ENCODE measurements at places on chromosomes 16 and 17. TPM values are rescaled to one million over a fixed set of nuclear protein-coding genes. Genes with fewer than 3 reads are reported as not detected.

The ARHGDIG gene
- total RNA-seq, result not detected

The EIF3CL gene
- 220 TPM for total RNA-seq

DNA sequence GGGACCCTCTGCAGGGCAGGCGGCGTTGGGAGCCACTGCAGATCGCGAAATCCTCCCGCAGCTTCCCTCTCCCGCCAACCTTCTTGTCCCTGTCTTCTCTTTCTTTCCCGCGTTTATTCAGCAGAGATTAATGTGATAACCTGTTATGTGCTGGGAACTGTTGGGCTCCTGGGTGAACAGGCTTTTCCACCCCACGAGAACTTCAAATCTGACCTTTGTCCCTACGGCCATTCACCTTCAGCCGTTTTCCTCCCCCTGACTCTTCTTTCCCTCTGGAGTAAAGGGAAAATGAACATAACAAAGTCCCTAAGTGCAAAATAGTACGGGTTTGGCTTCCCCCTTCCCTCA, 15.2 kb upstream of the KPNA2 start:
- no peak for DNase-seq
- H3K36me3 ChIP-seq, result no peaks in the 10 kb centered on the region
- H3K27ac ChIP-seq, result peak overlapping the region; percentile 77
- peaks cover 4% of the 10 kb centered on the region for H3K4me1 ChIP-seq
- peak overlapping the region; percentile 27 for H3K4me3 ChIP-seq

DNA sequence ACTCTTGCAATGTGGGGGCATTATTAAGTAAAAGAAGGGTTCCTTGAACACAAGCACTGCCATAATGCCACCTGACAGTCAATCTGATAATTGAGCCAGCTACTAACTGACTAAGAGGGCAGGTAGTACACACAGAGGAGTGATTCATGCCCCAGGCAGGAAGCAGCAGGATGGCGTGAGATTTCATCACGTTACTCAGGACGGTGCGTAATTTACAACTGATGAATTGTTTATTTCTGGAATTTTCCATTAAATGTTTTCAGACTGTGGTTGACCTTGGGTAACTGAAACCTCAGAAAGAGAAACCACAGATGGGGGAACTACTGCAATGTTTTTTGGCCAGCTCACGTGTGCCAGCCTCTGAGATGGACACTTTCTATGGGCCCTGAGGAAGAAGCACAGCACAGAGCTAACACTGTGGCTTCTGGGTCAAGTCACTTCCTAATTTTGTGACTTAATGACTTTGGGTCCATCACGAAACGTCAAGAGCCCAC, 46.7 kb downstream of the C17orf67 start:
- no peaks in the 10 kb centered on the region for H3K4me1 ChIP-seq
- no peak overlapping the region for H3K4me3 ChIP-seq
- DNase-seq, result peak; percentile 6
- H3K27me3 ChIP-seq, result no peaks in the 10 kb centered on the region

The SLC6A2 gene
- total RNA-seq, result not detected

DNA sequence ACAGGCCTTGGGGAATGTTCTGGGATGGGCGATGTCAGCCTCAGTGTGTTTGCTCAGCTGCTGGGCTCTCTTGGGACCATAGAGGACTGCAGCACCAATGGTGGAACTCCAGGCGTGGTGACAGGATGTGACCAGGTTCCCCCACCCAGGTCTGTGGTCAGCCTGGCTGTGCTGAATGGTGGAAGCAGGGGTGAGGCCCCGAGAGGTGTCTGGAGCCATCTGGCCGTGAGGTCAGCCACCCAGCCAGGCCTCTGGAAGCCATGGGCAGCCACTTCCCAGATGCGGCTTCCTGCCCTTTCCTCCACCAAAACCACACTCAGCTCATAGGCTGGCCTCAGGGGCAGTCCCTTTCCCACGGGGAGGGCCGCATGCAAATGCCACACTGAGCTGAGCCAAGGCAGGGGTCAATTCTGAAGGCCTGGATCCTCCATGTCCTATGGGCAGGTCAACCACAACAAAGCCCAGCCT, 7.8 kb upstream of the MAPK7 start:
- DNase-seq, result no peak
- H3K27me3 ChIP-seq, result no peaks in the 10 kb centered on the region
- H3K27ac ChIP-seq, result no peak overlapping the region

DNA sequence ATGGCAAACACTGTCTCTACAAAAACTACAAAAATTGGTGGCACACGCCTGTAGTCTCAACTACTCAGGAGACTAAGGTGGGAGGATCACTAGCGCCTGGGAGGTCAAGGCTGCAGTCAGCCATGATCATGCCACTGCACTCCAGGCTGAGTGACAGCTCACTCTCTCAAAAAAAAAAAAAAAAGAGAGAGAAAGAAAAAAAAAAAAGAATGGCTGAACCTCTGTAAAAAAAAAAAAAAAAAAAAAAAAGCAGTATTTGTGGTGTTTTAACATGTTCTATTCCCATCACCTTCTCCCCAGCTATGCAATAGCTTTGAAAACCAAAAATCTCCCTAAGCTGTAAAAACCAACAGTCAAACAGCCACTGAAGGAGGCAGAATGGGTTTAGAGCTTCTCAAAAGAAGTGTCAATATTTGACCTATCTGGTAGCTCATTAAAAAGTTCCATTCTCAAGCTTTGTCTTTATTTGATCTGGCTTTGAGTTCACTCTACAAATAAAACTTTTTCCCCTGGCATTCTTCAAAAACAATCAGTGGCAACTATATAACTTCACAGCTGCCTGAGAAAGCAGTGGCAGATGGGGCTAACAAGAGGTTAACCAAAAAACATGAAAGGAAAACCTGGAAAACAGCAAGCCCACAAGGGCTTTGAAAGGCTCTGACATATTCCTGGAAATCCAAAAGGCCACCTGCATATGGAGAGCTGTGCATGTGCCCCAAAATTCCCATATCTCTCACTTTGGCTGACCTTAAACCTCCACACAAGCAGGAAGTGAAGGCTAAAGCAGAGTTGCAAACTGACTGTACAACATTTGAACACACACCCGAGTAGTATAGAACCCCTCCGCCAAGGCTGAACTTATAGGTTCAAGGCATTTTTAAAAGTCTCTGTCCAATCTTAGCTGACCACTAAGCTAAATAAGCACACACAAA, 36.0 kb downstream of the USP32 start:
- peaks cover 7% of the 10 kb centered on the region for H3K4me1 ChIP-seq
- no peak overlapping the region for H3K27ac ChIP-seq
- DNase-seq, result no peak
- H3K4me3 ChIP-seq, result no peak overlapping the region
- H3K27me3 ChIP-seq, result no peaks in the 10 kb centered on the region
- H3K36me3 ChIP-seq, result no peaks in the 10 kb centered on the region

GRCh38 chr17:50272246-50272645, 2.0 kb upstream of the TMEM92 start:
- no peak overlapping the region for H3K27ac ChIP-seq
- peaks cover 11% of the 10 kb centered on the region for H3K4me1 ChIP-seq
- H3K36me3 ChIP-seq, result no peaks in the 10 kb centered on the region
- peaks cover 6% of the 10 kb centered on the region for H3K27me3 ChIP-seq
- DNase-seq, result no peak
- no peak overlapping the region for H3K4me3 ChIP-seq

The CA5A gene
- total RNA-seq, result not detected

DNA sequence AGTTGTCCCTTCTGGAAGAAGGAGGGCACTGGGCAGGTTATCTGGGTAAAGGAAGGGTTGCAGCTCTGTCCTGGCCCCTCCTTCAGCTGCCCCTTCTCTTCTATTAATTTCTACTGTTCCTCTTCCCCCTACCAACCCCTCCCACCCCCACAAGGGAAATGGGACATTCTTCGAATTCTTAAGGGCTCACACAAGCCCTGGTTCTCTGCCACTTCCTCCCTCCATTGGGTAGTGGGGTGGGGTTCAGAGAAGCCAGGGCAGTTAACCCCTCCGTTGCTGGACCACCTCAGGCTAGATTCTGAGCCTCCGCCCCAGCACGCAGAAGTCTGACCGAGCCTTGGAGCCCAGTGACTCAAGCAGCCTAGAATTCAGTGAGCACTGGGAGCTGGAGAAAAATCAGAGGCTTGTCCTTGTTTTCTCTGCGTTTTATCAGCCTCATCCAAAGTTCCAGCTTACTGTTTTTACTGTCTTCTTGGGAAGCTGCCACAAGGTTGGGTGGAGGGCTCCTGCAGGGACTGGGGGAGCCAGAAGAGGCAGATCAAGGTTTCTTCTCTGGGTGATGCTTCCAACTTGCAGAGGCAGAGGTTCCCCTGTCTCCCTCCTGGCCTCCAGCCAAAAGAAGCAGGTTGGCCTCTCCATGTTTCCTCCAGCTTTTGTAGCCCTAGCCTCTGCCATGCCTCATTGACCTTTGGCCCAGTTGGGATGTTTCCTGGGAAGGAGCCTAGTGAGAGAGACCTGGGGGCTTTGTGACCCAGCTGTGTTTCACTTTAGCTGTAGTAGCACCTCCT, 10.2 kb downstream of the LASP1 start:
- H3K36me3 ChIP-seq, result no peaks in the 10 kb centered on the region
- peaks cover 79% of the 10 kb centered on the region for H3K4me1 ChIP-seq
- DNase-seq, result peak; percentile 73
- H3K4me3 ChIP-seq, result no peak overlapping the region

The MT1H gene
- 62.8 TPM for total RNA-seq

The VTN gene
- total RNA-seq, result 0.33 TPM

GRCh38 chr17:77370586-77370985, 229.8 kb downstream of the SEC14L1 start:
- no peak overlapping the region for H3K4me3 ChIP-seq
- no peak for DNase-seq
- peaks cover 46% of the 10 kb centered on the region for H3K4me1 ChIP-seq
- H3K27ac ChIP-seq, result peak overlapping the region; percentile 77
- H3K27me3 ChIP-seq, result no peaks in the 10 kb centered on the region

The RHBDF2 gene
- 16.4 TPM for total RNA-seq

GRCh38 chr16:61569028-61569427, 467.2 kb downstream of the CDH8 start:
- no peaks in the 10 kb centered on the region for H3K4me1 ChIP-seq
- H3K27me3 ChIP-seq, result no peaks in the 10 kb centered on the region
- H3K27ac ChIP-seq, result no peak overlapping the region
- DNase-seq, result no peak
- no peaks in the 10 kb centered on the region for H3K36me3 ChIP-seq

DNA sequence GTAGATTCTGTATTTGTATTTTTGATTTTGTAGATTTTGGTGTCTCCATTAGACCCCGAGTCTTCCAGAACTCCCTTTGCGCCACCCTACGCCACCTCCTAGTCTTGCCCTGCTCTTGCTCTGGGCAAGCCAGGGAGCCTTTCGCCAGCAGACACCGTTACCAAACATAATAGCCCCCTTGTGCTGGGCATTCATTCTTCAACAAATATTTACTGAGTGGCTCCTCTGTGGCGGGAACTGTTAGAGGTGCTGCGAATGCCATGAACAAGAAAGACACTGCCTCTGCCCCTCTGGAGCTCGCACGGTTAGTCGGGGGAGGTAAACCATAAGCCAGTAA, 841 bp upstream of the GPT2 start:
- H3K27me3 ChIP-seq, result no peaks in the 10 kb centered on the region
- H3K4me3 ChIP-seq, result no peak overlapping the region
- H3K36me3 ChIP-seq, result no peaks in the 10 kb centered on the region
- no peak for DNase-seq
- H3K4me1 ChIP-seq, result peaks cover 11% of the 10 kb centered on the region
- peak overlapping the region; percentile 19 for H3K27ac ChIP-seq

GRCh38 chr17:82832881-82833475, 6.8 kb downstream of the ZNF750 start:
- no peaks in the 10 kb centered on the region for H3K36me3 ChIP-seq
- H3K27ac ChIP-seq, result peak overlapping the region; percentile 44
- no peaks in the 10 kb centered on the region for H3K27me3 ChIP-seq
- no peak overlapping the region for H3K4me3 ChIP-seq
- peaks cover 26% of the 10 kb centered on the region for H3K4me1 ChIP-seq

The PLXDC1 gene
- total RNA-seq, result 4.7 TPM

DNA sequence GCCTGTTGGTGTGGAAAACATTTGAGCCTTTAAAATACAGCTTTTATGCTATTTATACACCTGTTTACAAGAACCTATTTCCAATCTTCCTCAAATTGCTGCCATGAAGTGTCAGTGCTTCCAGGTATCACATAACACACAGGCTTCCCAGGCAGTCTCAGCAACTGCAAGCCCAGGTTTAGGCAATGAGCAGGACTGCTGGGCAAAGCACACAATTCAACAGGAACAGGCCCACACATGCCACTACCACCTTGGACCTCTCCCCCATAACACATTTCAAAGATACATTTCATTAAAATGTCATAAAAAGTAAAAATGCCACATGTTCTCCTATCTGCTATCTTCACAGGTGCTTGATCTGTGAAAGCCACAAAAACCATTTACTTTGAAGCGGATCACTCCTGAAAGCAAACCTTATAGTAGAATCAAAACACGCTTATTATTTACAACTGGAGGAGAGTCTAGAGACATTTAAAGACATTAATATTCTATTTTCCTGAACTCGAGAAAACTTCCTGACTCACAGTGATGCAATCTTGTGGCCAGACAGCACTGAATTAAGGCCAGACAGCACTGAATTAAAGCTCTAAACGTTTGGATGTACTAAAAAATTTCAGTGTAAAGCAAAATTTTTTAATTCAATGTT, 31.5 kb downstream of the ANKFY1 start:
- no peak overlapping the region for H3K4me3 ChIP-seq
- peaks cover 19% of the 10 kb centered on the region for H3K4me1 ChIP-seq
- H3K27ac ChIP-seq, result peak overlapping the region; percentile 42
- DNase-seq, result no peak

DNA sequence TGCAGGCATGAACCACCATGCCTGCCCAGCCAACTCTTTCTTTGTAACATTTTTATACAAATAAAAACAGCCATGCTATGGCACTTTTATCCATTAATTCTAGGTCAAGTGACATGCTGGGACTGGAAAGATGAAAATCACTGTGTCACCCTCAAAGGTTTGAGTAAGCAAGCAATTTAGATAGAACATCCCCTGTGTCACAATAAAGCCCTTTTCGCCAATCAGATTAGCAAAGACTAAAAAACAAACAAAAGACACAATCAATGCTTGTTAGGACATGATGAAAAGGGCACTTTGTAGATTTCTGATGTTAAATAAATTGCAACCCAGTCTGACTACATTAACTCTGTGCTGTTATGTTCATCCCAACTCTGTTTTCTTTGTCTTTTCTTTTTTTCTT, 26.4 kb downstream of the CHP2 start:
- H3K4me3 ChIP-seq, result no peak overlapping the region
- H3K27ac ChIP-seq, result no peak overlapping the region
- H3K36me3 ChIP-seq, result no peaks in the 10 kb centered on the region

DNA sequence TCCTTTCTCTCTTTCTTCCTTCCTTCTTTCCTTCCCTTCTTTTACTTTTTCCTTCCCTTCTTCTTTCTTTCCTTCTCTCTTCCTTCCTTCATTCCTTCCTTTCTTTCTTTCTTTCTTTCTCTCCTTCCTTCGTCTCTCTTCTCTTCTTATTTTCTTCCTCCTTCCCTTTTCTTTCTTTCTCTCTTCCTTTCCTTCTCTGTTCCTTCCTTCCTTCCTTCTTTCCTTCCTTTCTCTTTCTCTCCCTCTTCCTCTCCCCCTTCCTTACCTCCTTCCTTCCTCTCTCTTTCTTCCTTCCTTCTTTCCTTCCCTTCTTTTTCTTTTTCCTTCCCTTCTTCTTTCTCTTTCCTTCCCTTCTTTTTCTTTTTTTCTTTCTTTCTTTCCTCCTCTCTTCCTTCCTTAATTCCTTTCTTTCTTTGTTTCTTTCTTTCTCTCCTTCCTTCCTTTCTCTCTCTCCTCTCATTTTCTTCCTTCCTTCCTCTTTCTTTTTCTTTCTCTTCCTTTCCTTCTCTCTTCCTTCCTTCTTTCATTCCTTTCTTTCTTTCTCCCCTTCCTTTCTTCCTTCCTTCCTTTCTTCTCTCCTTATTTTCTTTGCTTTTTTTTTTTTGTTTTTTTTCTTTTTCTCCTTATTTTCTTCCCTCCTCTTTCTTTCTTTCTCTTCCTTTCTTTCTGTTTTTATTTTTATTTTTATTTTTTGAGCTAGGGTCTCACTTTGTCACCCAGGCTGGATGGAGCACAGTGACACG, 22.8 kb downstream of the GPR142 start:
- no peak overlapping the region for H3K4me3 ChIP-seq
- no peak overlapping the region for H3K27ac ChIP-seq
- H3K36me3 ChIP-seq, result no peaks in the 10 kb centered on the region
- H3K4me1 ChIP-seq, result peaks cover 4% of the 10 kb centered on the region
